NCI-H2171 (cell line): ENCODE measurements at places on chromosomes 5 and 9.
A peak's percentile ranks its signal among the peaks of the same experiment; 100 is the strongest.

GRCh38 chr5:67160272-67160671 lies 36.3 kb downstream of the CD180 start:
- no peak for DNase-seq

DNA sequence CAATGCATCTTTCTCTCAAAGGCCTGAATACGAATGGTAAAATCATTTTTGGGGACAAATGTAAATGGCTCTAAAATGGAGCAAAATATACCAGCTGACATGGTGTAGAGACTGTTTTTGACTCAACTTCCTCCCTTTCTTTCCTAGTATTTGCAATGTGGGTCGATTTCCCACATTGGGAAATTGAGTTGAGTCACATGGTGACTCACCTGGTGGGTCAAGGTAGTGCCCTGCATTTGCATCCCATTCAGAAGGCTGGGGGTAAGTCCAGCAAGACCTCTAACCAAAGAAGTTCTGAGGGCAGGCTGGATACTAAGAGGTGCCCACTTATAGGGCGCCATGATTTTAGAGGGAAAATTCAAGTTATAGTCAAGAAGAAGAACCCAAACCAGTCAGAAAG lies 179.6 kb upstream of the MPDZ start:
- no peak for DNase-seq

GRCh38 chr5:130151239-130151638 lies 247.0 kb downstream of the CHSY3 start:
- no peak for DNase-seq

GRCh38 chr9:88753691-88754367 lies 218.9 kb downstream of the NXNL2 start:
- peak; percentile 51 for DNase-seq

DNA sequence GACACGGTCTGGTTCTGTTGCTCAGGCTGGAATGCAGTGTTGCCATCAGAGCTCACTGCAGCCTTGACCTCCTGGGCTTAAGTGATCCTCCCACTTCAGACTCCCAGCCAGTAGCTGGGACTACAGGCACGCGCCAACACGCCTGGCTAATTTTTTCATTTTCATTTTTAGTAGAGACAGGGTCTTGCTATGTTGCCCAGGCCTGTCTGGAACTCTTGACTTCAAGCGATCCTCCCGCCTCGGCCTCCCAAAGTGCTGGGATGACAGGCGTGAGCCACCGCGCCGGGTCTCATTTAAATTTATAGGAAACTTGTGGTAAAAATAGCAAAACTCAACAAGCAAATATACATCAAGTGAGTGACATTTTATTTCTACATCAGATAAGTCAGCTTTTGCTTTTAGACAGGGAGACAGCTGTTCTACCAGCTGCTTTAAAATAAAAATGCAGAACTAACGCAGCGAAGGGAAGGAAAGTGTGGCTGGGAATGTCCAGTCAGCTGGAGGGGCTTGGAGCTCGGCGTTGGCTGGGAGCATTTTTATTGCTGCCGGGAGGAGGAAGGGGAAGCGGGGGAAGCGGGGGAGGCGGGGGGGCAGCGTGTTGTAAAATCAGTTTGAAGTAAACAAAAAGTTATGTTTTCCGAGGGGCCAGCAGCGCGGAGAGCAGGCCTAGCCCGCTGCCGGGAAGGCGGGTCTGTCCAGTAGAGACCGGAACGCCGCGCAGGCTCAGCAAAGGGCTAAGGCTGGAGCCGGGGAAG lies 707 bp upstream of the ZFYVE16 start:
- DNase-seq = no peak

DNA sequence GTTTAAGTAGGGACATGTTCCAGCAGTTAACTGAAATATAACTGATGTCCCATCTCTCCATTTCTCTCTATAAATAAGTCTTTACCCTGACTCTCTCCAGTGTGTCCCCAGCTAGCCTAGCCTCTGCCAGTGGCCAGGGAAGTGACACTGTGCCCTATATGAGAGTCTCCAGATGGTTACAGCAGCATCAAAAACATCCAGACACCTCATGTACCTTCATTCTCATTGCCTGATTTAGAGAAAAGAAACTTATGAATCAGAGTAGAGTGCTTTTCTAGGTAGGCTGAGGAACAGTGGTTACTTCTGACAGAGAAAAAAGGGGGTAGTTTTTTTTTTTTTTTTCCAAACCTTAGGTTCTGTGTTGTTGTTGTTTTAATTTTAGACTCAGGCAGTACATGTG lies 148.5 kb downstream of the GNAQ start:
- no peak for DNase-seq

- no peak for DNase-seq
These were observed 13.5 kb downstream of the FXN start for GRCh38 chr9:69049094-69049493.

- DNase-seq = no peak
These were observed 97.3 kb upstream of the ADAMTS16 start for GRCh38 chr5:5042806-5043205.
